NCI-H524 treated with DMSO at 0.1 percent for 48 hours (cell line): ENCODE measurements at places on chromosomes 2 and 18.

DNA sequence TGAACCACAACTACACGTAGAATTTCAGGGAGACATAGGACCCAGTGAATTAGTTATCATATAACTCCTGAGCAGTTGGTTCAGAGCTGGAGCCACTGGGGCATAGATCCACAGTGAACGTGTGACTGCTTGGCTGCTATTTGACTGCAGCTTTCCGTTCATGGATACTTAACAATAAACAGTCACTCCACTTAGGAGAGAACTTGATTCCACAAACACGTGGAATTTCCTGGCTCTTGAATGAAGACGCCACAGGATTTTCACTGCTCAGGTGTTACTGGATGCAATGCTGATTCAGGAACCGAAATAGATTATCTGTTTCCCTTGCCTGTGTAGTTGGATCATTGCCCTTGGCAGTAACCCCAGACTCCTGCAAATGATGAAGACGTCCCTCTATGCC lies 679.1 kb upstream of the ZEB2 start:
- DNase-seq, result no peak

GRCh38 chr18:13585379-13586153 lies 140.8 kb downstream of the FAM210A start:
- DNase-seq, result no peak

GRCh38 chr18:13048061-13048595 lies 57.0 kb downstream of the CEP192 start:
- DNase-seq, result no peak

DNA sequence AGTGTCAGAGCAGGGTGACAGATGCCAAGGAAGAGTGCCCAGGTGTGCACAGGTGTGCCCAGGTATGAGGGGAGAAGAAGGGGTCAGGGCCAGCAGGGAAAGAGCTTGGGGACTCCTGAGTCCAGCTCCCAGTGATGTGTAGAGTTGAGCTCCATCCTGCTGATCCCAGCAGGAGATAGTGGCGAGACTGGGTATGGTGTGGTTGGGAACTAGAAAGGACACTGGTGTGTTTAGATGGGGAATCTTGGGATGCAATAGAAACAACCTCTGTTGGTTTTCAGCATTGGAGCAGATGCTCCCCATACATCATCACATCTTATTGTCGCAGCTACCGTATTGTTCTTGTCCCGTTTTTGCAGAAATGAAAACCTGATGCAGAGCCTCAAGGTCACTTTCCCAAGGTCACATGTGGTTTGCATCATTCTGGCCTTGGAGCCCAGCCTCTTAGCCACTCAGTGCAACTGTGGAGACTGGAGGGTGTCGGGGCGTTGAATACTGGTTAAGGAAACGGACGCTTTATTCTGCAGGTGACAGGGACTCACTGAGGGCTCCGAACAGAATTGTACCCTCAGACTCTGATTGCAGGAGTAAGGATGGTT lies 166.7 kb downstream of the AGAP1 start:
- no peak for DNase-seq

DNA sequence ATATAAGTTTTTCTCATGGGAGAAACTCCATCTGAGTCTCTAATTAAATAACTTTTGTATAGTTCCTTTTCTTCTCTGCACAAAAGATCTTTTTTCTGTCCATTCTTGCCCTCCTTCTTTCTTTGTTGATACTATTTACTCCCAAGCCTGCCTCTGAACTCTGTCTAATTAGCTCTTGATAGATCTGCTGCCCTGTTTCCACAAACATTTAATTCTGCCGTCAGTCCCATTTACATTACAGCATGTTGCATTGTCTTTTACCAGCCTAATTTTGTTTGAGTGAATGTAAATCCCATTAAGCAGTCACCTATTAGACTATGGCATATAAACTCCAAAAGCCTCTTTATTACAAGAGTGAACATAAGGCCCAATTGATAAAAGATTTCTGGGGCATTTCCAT lies 254.4 kb downstream of the ERBB4 start:
- DNase-seq, result peak; percentile 14
